Breast epithelium (tissue), 4 donors: ENCODE measurements at places on chromosomes 13 and 19.

DNA sequence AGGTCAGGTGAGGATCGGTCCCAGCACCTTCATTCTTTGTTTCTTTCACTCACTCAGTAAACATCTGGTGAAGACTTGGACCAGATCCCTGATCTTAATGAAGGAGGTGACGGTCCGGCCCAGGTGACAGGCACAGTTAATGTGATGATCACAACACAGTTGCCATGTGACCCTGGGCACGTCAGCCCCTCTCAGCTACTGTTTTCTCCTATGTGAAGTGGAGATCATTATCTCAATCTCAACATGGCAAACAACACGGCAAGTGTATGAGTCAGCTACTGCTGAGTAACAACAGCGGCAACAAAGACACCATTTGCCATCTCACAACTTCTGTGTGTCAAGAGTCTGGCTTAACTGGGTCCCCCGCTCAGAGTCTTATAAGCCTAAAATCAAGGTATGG lies 74.6 kb downstream of the GNG7 start:
- peaks cover 5% of the 10 kb centered on the region for H3K4me1 ChIP-seq
- DNase-seq = no peak
- no peak overlapping the region for H3K4me3 ChIP-seq
- H3K27ac ChIP-seq = peak overlapping the region; percentile 86
- no peaks in the 10 kb centered on the region for H3K27me3 ChIP-seq

DNA sequence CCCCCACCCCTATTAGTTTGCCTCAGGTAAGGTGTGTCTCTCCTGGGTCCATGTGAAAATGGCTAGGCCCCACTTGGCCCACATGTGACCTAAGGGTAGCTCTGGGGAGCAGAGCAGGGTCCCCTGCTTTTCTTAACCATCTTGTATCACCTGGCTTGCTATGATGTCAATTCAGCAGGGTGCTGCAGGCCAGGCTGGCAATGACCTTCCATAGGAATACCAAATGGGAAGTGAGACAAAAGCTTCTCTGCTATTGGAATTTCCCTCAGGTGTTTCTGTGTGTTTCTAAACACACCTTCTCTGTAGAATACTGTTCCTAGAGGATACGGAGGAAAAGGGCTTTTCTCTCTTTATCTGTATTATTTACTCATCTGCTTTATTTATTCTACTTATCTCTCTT lies 35.7 kb upstream of the DACH1 start:
- no peak for DNase-seq
- no peaks in the 10 kb centered on the region for H3K4me1 ChIP-seq
- H3K4me3 ChIP-seq = no peak overlapping the region
- H3K27me3 ChIP-seq = no peaks in the 10 kb centered on the region
- no peak overlapping the region for H3K27ac ChIP-seq

DNA sequence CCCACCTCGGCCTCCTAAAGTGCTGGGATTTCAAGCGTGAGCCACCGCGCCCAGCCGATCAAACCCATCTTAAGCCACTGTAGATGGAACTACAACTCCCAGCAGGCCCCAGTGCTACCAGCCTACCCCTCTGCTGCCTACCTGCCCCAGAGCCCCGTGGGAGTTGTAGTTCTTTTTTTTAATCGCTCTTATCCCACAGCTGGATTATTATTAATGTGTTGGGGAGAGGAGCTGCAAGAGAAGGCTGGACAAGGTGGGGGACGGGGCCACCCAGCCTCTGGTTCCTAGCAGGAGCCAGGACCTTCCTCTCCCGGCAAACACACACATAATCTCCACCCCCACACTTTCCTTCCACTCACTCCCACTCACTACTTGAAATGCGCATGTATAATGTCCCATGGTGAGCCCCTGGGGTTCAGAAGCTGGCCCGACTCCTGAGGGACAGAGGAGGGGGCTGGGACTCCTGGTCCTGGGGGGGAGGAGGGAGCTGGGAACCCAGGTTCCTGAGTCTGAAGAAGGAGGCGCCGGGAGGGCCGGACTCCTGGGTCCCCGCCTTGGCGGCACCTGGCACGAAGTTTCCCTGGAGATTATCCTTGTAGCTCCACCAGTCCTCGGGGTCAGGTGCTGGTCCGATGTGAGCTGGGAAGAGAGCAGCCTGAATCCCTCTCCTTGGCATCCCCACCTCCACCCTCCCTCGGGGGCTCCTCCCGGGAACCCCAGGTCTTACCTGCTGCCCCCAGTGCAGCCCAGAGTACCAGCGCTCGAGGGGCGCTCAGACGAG lies 958 bp downstream of the CA11 start:
- peak overlapping the region; percentile 87 for H3K27ac ChIP-seq
- peak overlapping the region; percentile 50 for H3K4me3 ChIP-seq
- H3K27me3 ChIP-seq = no peaks in the 10 kb centered on the region
- H3K36me3 ChIP-seq = no peaks in the 10 kb centered on the region

GRCh38 chr13:72062566-72062965 lies 195.6 kb upstream of the DACH1 start:
- H3K4me3 ChIP-seq = no peak overlapping the region
- no peaks in the 10 kb centered on the region for H3K4me1 ChIP-seq
- no peaks in the 10 kb centered on the region for H3K27me3 ChIP-seq
- H3K36me3 ChIP-seq = no peaks in the 10 kb centered on the region
- no peak overlapping the region for H3K27ac ChIP-seq

- H3K4me3 ChIP-seq = no peak overlapping the region
- no peaks in the 10 kb centered on the region for H3K27me3 ChIP-seq
- H3K36me3 ChIP-seq = no peaks in the 10 kb centered on the region
- no peaks in the 10 kb centered on the region for H3K4me1 ChIP-seq
- H3K27ac ChIP-seq = no peak overlapping the region
- no peak for DNase-seq
Measured at GRCh38 chr13:76773448-76774094, 112.6 kb downstream of the KCTD12 start.

DNA sequence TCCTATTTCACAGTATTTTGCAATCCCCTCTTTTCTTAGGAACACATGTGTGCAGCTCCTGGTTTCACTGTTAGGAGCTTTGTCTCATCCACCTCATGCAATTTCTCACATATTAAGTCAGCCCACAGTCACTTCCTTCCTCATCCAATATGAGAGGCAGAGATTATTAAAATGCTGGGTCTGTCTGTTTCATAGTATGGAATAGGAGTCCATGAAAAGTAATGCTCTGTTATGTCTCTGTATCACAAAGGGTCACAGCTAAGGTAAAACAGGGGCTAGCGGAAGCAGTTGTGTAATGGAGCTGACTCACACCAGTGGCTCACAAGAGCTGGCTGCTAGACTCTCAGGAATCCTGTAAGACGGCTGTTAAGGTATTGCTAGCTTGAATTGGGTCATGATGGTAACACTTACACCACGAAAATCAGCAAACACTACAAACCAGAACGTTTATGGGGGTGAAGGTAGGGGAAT lies 216.5 kb downstream of the EFNB2 start:
- no peaks in the 10 kb centered on the region for H3K4me1 ChIP-seq
- no peak overlapping the region for H3K27ac ChIP-seq
- no peak overlapping the region for H3K4me3 ChIP-seq
- H3K27me3 ChIP-seq = no peaks in the 10 kb centered on the region
- no peaks in the 10 kb centered on the region for H3K36me3 ChIP-seq
- no peak for DNase-seq

DNA sequence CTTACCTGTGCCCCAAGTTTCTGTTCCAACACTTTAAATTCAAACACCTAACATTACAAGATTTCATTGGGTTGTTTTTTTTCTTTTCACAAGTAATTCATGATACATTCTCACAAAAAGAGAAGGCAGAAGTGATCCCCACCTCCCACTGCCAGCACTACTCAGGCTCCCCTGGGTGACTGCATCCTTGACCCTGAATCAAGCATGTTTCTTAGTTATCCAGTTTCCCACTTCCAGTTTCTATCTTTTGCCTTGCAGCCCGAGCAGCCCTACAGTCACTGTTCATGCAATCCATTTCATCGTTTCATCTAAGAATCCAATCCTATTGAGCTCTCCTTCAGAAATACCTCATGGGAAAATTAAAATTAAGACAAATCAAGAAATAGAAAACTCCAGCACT lies 61.4 kb downstream of the RNASEH2B start:
- no peak for DNase-seq
- no peaks in the 10 kb centered on the region for H3K4me1 ChIP-seq
- H3K4me3 ChIP-seq = no peak overlapping the region
- no peaks in the 10 kb centered on the region for H3K36me3 ChIP-seq
- no peak overlapping the region for H3K27ac ChIP-seq
- no peaks in the 10 kb centered on the region for H3K27me3 ChIP-seq

GRCh38 chr19:821825-822503 lies at the start of gene PLPPR3:
PLPPR3 (minus strand) TSS chr19:821955; CDS start chr19:821559, 396 bp downstream.
- H3K27ac ChIP-seq = no peak within 1 kb of the TSS
- DNase-seq = no peak
- H3K36me3 ChIP-seq = no peaks in the 10 kb centered on the region
- H3K4me1 ChIP-seq = peaks cover 4% of the 10 kb centered on the region
- peaks cover 12% of the 10 kb centered on the region for H3K27me3 ChIP-seq
- H3K4me3 ChIP-seq = peak within 1 kb of the TSS; percentile 49
